Osteocyte (in vitro differentiated cells): ENCODE measurements at places on chromosomes 16 and 17. TPM values are rescaled to one million over a fixed set of nuclear protein-coding genes. Genes with fewer than 3 reads are reported as not detected.

DNA sequence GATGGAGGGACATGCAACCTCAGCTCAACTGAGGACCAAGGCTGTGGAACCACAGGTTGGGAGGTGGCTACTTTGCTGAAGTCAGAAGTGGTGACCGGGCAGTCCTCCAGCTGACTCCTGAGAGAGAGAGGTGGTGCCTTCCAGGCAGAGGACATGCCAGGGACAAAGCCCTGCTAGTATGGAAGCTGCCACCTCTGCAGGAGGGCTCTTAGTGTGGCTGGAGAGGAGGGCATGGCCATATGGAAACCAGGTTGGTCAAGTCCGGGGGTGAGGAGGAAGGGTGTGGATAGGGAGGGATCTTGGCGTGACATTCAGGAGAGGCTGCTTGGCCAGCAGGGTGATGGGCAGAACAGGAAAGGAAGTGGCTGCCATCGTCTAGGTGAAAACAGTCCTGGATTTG lies 5.7 kb downstream of the C16orf86 start:
- no peak overlapping the region for H3K4me3 ChIP-seq
- no peaks in the 10 kb centered on the region for H3K36me3 ChIP-seq

The MYH1 gene
- not detected in 2 replicates for total RNA-seq

The TNFRSF17 gene
- not detected in 2 replicates for total RNA-seq

DNA sequence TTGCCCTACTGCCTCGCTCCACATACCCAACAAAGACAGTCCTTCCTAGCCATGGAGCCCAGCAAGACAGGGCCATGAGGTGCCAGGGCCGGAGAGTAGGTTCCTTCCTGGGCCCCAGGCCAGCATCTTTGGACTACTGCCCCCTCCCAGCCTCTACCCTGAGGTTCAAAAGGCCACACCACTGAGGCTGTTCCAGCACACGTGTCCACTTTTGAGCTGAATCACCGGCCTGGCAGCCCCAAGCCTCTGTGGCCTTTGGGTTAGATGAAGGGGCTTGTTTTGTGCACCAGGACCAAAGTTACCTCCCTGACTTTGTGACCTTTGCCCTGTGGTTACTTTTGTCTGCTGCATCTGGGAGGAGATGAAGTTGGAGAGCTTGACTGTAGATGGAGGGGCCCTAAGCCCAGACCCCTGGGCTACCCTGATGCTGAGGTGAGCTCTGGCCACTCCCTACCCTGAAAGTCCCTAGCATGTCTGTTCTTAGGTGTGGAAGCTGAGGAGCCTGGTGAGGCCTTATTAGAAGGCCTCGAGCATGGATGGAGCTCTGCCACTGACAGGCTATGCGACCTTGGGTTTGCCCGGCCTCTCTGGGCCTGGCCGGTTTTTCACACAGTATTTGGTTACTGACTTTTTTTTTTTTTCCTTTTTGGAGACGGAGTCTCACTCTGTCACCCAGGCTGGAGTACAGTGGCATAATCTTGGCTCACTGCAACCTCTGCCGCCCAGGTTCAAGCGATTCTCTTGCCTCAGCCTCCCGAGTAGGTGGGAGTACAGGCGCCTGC lies 12.0 kb downstream of the SEZ6 start:
- no peak overlapping the region for H3K27ac ChIP-seq
- H3K4me3 ChIP-seq: no peak overlapping the region
- H3K4me1 ChIP-seq: no peaks in the 10 kb centered on the region
- H3K36me3 ChIP-seq: no peaks in the 10 kb centered on the region

DNA sequence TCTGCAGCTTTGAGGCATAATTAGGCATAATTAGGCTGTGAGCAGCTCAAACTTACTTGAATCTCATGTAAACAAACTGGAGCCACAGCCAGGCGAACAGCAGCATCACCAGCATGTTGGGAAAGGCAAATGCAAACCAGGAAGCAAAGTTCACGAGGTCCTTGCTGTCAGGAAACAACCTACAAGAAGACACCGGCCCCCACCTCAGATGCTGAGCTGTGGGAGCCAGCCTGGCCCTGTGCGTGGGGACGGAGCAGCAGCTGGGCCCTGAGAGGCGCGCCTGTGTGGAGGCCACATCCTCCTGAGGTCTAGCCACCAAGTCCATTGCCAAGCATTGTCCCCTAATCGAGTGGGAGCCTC lies 12.2 kb downstream of the SLC13A5 start:
- H3K4me1 ChIP-seq: no peaks in the 10 kb centered on the region
- no peak overlapping the region for H3K27ac ChIP-seq
- H3K36me3 ChIP-seq: no peaks in the 10 kb centered on the region
- no peak overlapping the region for H3K4me3 ChIP-seq
- DNase-seq: no peak

The ANKRD40CL gene
- total RNA-seq: not detected in 2 replicates

DNA sequence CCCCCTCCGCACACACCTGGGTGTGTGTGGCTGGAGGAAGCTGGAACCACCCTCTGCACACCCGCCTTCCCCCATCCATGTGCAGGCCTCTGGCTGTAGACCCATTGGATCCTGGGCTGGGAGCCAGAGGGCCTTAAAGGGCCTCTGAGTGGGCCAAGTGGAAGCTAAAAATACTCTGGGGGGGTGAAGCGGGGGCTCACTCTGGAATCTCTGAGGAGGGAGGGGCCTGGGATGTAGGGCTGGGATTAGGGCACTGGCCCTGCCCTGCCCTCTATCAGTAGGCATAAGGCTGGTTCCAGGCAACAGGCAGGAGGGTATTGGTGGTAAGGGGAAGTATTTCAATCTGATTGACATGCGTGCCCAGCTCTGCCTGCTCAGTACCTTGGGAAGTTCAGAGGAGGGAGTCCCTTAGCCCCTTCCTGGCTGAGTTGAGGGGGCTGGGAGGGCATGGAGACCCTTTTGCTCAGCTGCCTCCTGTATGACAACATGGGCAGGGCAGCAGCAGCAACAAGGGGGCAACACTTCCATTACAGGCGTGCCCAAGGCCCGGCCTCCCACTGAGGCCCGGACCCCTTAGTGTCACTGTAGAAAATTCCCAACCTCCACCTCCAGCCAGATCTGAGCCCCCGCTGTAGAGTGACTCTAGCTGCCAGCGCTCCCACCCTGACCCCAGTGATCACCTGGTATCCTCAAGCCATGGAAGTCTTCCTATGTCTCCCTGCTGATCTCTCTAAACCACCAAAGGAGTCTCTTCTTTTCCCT lies 5.2 kb downstream of the ITGA3 start:
- DNase-seq: no peak
- H3K27ac ChIP-seq: peak overlapping the region; percentile 95
- peaks cover 88% of the 10 kb centered on the region for H3K4me1 ChIP-seq
- peaks cover 8% of the 10 kb centered on the region for H3K36me3 ChIP-seq

GRCh38 chr16:72561-73548 lies at the start of gene RHBDF1:
TSS of gene RHBDF1 (minus strand) at chr16:72631. CDS start at chr16:65015, 7,616 bp downstream.
- no peaks in the 10 kb centered on the region for H3K36me3 ChIP-seq
- no peaks in the 10 kb centered on the region for H3K27me3 ChIP-seq
- H3K4me3 ChIP-seq: peak within 1 kb of the TSS; percentile 82
- peak within 1 kb of the TSS; percentile 90 for H3K27ac ChIP-seq
- no peak for DNase-seq

GRCh38 chr17:76014925-76015261 lies 12.2 kb downstream of the EVPL start:
- H3K27ac ChIP-seq: no peak overlapping the region
- H3K4me1 ChIP-seq: peaks cover 5% of the 10 kb centered on the region
- peaks cover 2% of the 10 kb centered on the region for H3K27me3 ChIP-seq
- no peak for DNase-seq
- H3K36me3 ChIP-seq: no peaks in the 10 kb centered on the region
- H3K4me3 ChIP-seq: no peak overlapping the region

DNA sequence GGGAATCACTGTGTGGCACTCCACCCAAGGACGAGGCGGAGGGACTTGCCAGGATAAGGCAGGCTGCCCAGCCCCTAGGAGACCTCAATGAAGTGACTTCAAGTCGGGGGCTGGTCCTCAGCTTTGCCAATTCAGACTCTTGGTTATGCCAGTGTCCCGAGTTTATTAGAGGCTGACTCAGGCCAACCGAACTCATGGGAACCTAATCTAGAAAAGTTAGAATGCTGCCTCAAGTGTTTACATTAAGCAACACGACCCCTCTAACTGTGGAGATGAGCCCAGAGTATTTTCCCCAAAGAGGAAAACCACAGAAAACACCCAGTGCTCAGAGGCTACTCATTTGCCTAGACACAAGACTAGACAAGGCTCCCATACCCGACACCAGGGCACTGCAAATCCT lies 1.1 kb upstream of the TEKT3 start:
- H3K36me3 ChIP-seq: no peaks in the 10 kb centered on the region
- H3K4me1 ChIP-seq: peaks cover 16% of the 10 kb centered on the region
- peaks cover 3% of the 10 kb centered on the region for H3K27me3 ChIP-seq
- H3K4me3 ChIP-seq: no peak overlapping the region

DNA sequence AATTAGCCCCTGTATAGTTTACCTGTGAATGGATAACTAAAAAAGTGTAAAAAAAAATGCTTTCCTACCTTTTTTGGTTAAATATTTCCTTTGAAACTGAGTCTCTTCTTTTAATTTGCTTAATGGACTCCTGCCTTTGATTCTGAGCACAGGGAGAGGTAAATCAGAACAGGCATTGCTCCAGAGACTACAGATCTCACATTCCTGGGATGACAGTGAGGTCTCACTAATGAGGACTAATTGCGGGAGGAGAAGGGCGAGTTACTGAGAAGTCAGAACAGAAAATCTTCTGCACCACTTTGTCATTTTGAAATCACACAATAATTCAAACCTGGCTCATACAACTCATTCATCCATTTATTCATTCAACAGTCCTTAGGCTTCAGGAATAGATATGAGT lies 437.0 kb upstream of the ASIC2 start:
- H3K4me3 ChIP-seq: no peak overlapping the region
- H3K4me1 ChIP-seq: no peaks in the 10 kb centered on the region
- H3K36me3 ChIP-seq: no peaks in the 10 kb centered on the region
- no peak for DNase-seq
- H3K27ac ChIP-seq: no peak overlapping the region

DNA sequence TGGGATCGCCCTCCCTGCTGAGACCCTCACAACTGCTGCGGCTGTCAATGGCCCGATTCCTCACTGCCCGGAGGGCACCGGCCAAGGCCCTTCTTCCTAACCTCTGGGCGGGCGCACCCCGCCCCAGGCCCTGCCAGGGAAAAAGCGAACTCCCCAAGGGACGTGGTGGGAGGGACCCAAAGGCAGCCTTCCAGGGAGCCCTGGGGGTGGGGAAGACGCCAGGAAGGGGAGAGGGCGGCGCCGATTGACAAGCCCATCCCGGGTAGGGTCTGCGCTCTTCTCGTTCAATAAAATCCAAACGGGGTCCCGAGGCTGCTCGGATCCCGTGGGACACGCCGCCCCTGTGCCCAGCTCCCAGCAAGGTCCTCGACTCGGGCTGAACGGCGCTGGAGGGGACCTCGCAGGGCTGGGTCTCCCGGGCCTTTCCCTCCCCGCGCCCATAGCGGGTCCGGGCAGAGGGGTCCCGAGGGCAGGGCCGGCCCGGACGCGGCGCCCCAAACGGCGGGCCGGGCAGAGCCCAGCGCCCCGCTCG lies 416 bp downstream of the KIFC3 start:
- DNase-seq: no peak
- H3K4me3 ChIP-seq: peak overlapping the region; percentile 84
- H3K4me1 ChIP-seq: peaks cover 73% of the 10 kb centered on the region

The SHISA6 gene
- 0.05 TPM in 1 of 2 replicates, not detected in the other for total RNA-seq

The SPATA22 gene
- not detected in 2 replicates for total RNA-seq

DNA sequence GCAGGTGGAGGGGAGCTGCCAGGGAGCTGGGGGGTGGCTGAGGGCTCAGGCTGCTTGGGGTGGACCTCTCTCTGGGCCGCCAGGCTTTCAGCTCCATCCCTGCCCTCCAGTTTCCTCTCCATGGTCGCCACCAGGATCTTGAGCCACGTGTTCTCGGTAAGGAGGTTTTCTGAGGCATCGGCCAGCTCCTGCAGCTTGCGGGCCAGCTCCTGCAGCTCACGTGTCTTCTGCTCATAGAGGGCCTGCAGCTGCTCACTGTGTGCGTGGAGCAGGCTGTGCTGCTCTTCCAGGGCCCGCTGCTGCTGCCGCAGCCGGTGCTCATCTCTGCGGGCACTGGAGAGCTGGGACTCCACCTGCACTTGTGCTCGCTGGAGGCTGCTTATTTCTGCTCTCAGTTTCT lies 11.0 kb downstream of the SNN start:
- no peaks in the 10 kb centered on the region for H3K27me3 ChIP-seq
- H3K4me1 ChIP-seq: peaks cover 28% of the 10 kb centered on the region
- peaks cover 40% of the 10 kb centered on the region for H3K36me3 ChIP-seq
- H3K27ac ChIP-seq: no peak overlapping the region

The BTBD17 gene
- total RNA-seq: not detected in 2 replicates

DNA sequence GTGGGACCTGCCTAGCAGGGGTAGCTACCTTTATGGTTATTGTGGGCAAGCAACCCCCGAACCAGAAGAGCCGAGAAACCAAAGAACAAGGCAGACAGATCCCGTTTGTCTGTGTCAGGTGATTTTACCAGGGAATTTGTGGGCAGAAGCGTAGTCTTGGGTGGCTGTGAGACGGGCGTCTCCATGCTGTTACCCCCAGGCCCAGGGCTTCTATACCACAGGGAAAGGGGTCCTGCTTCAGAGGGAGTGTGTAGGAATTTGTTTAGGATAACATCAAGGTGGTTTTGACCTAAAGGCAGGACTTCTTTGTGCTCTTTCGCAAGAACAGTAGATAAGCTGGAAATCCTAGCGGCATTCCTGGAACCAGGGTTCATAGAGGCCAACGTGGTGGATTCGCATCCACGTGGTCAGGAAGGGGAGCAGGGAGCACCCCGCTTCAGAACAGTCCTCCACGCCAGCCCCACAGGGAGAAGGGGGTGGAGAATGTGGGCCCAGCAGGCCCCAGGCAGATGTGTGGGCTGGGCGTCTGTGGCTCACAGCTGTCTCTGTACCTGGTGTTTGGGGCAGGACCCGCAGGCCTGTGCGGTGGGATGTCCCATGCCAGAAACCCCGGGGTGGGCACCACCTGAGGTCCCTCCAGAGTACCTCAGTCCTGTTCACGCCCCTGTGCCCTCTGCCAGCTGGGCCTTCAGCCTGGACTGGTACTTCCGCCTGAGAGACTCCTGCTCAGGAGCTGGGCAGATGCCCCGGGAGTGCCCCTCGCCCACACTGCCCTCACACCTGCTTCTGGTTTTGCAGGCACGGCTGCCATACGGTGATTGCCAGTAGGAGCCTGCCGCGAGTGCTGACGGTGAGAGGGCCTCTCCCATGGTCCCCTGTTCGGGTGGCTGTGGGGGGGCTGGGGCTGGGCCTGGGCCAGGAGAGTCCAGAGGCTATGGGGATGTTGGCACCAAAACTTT lies 4.1 kb downstream of the DECR2 start:
- no peaks in the 10 kb centered on the region for H3K27me3 ChIP-seq
- DNase-seq: no peak
- H3K27ac ChIP-seq: no peak overlapping the region
- H3K4me1 ChIP-seq: peaks cover 18% of the 10 kb centered on the region

DNA sequence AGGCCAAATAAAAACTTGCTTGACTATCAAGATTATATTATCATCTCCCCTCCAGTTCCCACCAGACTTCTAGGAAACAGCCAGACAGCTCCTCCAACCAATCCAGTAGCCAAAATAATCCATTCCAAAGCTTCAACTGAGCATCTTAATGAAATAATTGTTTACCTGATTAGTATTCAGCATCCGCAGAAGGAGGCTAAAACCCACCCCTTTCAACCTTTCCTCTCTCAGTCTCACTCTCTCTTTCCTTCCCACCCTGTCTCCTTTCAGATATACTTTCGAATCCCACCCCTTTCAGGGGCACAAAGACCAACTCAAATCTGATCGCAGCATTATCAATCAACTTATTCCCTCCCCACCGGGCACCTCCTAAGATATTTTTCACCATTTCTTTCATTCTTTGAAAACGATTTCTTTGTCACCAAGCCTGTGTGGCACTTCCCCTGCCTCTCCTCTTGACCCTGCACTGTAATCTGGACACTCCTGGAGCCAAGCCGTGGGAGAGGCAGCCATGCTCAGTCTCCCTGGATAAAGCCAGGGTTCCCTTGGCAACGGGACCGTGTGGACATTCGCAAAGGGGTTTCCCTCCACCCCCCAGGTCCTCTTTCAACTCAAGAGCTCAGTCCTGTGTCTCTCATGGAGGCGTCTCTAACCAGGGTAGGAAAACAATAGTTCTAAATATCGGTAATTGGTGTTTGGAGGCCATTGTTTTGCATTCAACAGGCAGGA lies at the start of gene ANKFN1:
Gene ANKFN1, plus strand, starts transcription at position 602 of the 729 bp plus-strand sequence. CDS start 59,193 bp downstream, outside the sequence.
- no peaks in the 10 kb centered on the region for H3K36me3 ChIP-seq
- H3K4me1 ChIP-seq: no peaks in the 10 kb centered on the region
